ENCODE measurements at places on chromosomes 16 and 17. TPM values are rescaled to one million over a fixed set of nuclear protein-coding genes. Genes with fewer than 3 reads are reported as not detected.

The KRTAP3-1 gene
- total RNA-seq = not detected

The ZP2 gene
- total RNA-seq = 0.10 TPM

The CRYBA1 gene
- not detected for total RNA-seq

The NPIPB13 gene
- 9.8 TPM for total RNA-seq

The RUNDC3A gene
- total RNA-seq = 0.28 TPM

The TPSD1 gene
- not detected for total RNA-seq

The ZFPM1 gene
- total RNA-seq = 15.7 TPM

Data from activated CD4-positive, alpha-beta memory T cell treated with anti-CD3 and anti-CD28 coated beads, Interleukin-2, amount 10 ng/mL, durations not matched to agents 7 days and 5 days (primary cell).